ENCODE measurements at places on chromosomes 2 and 18. TPM values are rescaled to one million over a fixed set of nuclear protein-coding genes. Genes with fewer than 3 reads are reported as not detected.

GRCh38 chr2:99776906-99777646 is 287.3 kb upstream of the REV1 start:
- peak; percentile 36 for DNase-seq

GRCh38 chr2:184721881-184722280 is 123.6 kb downstream of the ZNF804A start:
- no peak for DNase-seq

GRCh38 chr2:230575642-230576324 is 136.9 kb upstream of the CAB39 start:
- no peak for DNase-seq

DNA sequence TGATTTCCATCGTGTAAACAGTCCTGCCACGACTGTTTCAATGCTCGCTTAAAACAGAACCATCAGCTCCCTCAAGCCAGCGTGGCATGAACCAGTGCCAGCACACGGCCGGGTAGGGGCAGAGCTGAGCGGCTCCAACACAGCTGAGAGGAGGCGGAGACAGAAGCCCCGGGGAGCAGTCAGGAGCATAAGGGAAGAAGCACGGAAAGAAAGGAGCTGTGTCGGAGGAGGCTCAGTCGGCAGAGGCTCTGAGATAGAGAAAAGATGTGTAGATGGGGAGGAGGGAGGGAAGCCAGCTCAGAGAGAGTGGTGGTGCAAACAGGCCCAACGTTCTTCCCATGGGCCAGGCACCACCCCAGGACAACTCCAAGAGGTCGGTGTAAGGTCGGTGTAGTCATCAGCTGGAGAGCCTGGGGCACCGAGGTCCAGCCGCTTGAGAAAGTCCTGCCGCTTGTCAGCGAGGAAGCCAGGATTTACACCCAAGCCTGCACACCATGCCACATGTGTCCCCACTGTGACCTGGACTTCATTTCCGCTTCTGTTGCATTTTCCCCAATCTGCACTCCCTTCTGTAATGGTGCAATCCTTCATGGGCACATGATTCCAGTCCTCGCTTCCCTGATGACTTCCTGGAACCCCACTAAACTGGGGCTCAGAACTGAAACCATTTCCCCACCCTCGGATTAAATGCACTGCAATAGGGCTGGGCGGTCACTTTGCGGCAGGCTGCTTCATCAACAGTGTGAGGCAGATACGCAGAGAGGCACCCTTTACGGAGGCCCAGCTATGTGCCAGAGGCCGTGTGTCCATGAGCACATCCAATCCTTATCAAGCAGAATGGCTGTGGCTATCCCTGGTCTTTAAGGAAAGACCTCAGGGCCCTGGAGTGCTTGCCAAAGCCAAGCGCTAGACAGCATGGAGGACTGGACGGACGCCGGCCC is 43.5 kb downstream of the CYP27C1 start:
- DNase-seq, result peak; percentile 53

DNA sequence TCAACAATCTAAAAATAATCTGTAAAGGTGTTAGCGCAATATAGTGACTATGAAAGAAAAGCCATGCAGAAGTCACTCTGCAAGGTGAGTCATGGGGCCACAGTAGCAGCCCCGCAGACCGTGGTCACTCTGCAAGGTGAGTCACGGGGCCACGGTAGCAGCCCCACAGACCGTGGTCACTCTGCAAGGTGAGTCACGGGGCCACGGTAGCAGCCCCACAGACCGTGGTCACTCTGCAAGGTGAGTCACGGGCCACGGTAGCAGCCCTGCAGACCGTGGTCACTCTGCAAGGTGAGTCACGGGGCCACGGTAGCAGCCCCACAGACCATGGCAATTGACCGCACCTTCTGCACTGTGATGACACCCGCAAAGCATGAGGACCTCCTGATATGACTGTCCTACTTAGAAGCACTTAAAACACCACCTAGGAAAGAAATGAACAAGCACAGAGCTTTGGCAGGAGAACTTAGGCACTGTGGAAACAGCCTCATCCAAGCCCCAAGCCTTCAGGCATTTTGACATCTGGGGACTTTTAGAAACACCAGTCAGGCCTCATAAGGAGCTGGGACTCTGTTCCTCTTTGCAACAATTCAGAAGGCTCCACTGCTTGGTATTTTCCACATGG is 70.1 kb downstream of the LDLRAD4 start:
- no peak for DNase-seq

CDH19 gene
- total RNA-seq, result not detected

DNA sequence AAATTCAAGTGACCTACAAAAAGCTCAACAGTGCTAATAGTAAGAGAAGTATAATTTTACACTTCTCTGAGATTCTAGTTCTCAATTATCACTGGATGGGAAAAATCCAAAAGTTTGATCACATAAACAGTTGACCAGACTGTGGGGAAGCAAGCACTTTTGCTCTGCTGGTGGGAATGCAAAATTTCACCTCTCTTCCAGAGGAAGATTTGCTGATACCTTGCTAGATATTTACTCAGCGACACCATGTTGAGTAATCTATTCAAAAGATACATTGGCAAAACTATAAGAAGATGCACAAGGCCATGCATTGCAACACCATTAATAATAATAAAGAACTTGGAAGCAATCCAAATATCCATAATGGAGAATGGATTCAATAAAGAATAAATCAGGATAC is 204.4 kb downstream of the MREG start:
- DNase-seq, result no peak

GRCh38 chr2:234251326-234252271 is 201.1 kb downstream of the SPP2 start:
- peak; percentile 99 for DNase-seq

DES gene
- 69.3 TPM for total RNA-seq

GRCh38 chr2:202652119-202652518 is 17.4 kb downstream of the FAM117B start:
- DNase-seq, result no peak

- no peak for DNase-seq
These were observed 181.6 kb downstream of the BCL2 start for GRCh38 chr18:63137999-63138435.

DNA sequence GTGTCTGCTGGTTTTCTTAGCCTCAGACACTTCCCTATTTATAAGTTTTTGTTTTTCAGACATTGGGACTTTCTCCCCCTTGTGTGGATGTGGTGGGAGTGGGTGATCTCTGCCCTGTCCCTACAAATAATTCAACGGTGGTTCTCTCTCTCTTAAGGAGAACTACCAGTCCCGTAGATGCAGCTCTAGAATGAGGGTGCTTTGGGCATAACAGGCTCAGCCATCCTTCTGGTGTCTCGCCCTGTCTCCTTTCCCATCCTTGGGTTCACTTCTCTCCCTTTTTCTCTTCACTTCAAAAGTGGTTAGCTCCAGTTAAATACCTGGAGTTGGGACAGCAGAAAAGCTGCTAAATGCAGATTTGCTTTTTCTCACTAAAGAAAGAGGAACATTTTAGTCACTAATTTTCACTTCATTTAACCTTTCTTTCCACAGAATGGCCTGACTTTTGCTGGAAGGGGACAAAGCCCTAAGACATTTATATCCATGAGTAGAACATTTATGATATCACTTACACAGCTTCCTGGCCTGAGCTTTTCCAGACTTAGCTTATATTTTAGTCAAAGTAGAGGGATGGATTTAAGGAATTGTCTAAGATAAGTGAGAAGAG is 121.2 kb upstream of the CXCR4 start:
- no peak for DNase-seq

MARCHF4 gene
- total RNA-seq, result 0.26 TPM

- DNase-seq, result peak; percentile 83
These were observed 80.9 kb downstream of the SMC6 start for GRCh38 chr2:17672583-17673317.

SLC38A11 gene
- 0.50 TPM for total RNA-seq

DNA sequence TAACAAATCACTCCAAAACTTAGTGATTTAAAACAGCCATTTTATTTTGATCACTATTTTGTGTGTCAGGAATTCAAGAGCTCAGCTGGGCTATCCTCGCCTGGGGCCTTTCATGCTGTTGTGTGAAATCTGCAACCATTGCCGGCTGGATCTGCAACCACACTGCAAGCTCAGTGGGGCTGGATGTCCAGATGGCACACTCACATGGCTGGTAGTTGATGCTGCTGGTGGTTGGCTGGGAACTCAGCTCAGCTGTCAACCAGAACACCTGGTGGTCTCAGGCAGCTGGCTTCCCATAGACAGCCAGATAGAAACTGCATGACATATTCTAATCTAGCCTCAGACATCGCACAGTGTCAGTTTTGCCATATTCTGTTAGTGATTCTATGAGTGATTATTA is 30.6 kb upstream of the AP1S3 start:
- no peak for DNase-seq

DYSF gene
- not detected for total RNA-seq

TLX2 gene
- not detected for total RNA-seq

DNA sequence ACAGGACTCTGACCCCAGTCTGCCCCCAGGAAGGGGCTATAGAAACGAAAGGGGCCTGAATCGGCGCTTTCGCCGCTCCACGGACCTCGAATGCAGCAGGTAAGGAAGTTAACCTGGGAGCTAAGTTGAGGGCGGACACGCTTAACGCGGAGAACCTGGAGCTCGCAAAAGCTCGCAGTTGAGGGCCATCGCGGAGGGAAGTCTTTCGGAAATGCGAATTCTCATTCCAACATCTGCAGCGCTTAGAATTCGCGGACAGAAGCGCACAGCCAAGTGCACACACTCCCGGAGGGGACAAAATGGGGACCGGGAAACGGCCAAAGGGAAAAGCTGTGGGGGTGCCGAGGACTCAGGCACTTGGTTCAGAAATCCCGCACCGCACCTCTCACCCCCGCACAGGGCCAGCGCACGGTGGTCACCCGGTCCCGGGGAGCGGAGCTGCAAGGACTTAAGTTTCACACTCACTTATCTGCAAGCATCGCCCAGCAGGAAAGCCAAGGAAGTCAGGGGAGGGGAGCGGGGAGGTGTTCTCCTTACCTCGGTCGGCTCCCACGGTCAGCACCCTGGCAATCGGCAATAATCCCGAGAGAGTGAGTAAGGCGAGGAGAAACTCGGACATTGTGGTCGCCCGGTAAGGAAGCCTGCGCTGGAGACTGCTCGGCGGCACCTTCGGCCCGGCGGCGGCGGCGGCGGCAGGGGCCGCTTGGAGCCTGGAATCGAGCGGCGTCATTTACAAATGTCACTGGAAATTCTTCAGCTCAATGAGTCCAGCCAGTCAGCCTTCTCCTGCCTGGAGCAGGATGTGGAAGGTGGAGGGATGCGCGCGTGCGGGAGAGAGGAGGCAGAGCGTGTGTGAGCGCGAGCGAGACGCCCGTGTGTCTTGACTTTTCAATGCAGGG is 456 bp downstream of the LRP1B start:
- DNase-seq, result peak; percentile 76

GRCh38 chr2:11833601-11834000 is 87.2 kb downstream of the LPIN1 start:
- no peak for DNase-seq

DNA sequence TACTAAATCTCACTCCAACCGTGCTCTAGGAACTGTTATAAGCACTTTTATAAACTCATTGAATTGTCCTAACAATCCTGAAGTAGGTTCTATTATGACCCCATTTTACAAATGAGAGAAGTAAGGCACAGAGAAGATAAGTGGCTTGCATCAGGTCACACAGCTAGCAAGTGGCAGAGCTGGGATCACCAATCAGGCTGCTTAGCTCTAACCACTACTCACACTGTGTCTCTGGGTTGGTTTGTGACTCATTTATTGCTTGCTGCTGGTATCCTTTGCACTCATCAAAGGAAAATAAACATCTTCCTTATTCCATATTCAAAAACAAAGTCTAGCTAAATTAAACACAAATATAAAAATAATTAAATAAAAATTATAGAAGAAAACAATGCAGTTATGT is 42.5 kb upstream of the IL1R2 start:
- peak; percentile 21 for DNase-seq

DNA sequence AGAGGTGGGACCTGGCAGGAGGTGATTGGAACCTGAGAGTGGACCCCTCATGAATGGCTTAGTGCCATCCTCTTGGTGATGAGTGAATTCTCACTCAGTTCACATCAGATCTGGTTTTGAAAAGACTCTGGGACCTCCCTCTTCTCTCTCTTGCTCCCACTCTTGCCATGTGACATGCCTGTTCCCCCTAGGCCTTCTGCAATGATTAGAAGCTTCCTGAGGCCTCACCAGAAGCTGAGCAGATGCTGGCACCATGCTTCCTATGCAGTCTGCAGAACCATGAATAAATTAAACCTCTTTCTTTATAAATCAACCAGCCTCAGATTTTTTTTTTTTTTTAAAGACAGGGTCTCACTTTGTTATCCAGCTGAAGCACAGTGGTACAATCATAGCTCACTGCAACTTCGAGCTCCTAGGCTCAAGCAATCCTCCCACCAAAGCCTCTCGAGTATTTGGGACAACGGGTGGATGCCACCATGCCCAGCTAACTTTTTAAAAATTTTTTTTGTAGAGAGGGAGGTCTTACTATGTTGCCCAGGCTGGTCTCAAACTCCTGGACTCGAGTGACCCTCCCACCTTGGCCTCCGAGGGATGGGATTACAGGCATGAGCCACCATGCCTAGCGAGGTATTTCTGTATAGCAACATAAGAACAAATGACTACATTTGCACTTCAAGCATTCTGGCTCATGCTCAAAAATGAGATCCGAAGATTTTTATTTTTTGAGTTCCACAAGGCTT is 2.0 kb upstream of the ZFAND2B start:
- DNase-seq, result no peak

- peak; percentile 24 for DNase-seq
These were observed 29.9 kb downstream of the ANO7 start for GRCh38 chr2:241218131-241219029.

DNA sequence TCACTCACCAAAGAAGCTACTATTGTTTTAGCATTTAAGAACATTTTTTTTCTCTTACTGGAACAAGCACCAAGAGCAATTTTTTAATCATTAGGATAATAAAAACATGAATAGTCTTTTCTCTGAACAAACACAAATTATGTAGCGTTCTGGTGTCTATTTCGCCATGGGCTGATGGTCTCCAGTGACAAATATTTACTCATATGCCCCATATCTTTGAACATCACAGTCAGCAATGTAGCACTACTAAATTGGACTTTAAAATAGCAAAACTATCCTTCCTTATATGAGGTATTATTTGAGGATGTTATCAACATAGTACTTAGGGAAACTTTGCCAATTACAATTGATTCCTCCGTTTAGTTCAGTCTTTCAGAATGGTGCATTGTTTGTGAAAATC is 1326.0 kb upstream of the ZEB2 start:
- DNase-seq, result no peak

DNA sequence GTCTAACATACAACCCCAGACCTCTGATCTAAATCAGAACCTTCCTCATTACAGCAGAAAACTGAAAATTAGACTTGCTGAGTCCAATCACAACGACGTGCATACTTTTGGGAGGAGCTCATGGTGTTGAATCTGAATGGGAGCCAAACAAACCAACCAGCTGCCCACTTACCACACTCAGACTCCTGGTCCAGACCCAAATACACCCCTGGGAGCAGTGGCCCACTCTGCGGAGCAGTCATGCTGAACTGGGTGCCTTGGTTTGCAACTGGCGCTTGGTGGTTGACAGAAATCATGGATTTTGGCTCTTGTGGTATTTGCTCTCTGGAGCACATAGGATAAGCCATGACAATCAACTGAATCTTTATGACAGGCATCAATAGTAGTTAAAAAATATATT is 253.6 kb upstream of the TNP1 start:
- no peak for DNase-seq

AAMP gene
- 110 TPM for total RNA-seq
